ENCODE measurements at places on chromosomes 1 and 21. TPM values are rescaled to one million over a fixed set of nuclear protein-coding genes. Genes with fewer than 3 reads are reported as not detected.

Gene PGLYRP3
- total RNA-seq: not detected

DNA sequence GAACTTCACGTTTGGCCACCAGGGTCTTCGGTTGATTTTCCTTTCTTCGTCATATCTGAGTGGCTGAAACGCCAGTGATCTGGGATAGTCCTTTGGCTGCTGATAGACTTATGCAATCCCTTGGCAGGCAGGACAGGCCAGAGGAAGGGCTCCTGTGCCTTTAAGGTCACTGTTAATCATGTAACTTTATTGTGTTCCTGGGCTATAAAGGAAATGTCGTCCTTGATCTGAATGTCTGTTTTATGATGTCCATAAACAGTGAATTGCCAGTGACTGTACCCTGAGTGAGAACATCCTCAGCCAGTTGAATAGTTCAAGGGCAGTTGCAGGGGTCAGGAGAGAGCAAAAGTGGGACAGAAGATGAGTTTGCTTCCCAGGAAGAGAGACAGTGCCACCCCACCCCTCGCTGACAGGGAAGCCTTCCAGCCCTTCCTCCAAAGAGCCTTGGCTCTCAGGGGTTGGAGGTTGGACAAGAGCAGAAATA lies 68.0 kb downstream of the PDE9A start:
- DNase-seq: no peak

GRCh38 chr1:229456016-229456415 lies 22.1 kb upstream of the ACTA1 start:
- DNase-seq: no peak

Gene TCEA3
- 3.7 TPM for total RNA-seq

Gene NBPF10
- total RNA-seq: 1.7 TPM

Gene SYPL2
- total RNA-seq: 1.3 TPM

DNA sequence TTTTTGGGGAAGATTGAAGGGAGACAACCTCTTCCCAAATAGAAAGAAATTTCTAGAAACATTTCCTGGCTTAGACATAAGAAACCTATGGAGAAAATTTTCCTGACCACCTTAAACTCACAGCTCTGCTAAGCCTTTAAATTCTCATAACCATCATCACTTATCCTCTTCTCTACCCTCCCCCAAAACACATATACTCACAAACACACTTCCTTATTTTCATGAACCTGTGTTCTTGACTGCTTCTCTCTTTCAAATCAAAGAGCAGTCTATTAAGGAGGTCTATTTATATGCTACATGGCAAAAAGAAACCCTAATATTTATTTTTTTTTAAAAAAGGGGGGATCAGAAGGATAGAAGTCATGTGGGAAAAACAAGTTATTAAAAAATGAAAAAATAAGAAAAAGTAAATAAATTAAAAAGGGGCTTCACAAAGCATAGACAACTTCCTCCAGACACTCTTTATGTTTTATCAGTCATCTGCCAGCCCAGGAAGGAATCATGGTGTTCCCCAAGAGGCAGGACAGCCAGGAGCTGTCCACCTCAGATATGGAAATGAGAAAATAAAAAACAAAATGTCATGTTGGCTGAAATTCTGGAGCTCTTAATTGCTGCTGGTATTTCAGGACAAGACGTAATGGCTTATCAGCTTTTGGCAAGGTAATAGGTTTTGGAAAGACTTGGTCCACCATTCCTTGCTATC lies 12.8 kb upstream of the RGS2 start:
- no peak for DNase-seq

Gene SMIM11
- total RNA-seq: 18.9 TPM

- no peak for DNase-seq
These were observed 95.6 kb upstream of the BCAR3 start for GRCh38 chr1:93777255-93777654.

DNA sequence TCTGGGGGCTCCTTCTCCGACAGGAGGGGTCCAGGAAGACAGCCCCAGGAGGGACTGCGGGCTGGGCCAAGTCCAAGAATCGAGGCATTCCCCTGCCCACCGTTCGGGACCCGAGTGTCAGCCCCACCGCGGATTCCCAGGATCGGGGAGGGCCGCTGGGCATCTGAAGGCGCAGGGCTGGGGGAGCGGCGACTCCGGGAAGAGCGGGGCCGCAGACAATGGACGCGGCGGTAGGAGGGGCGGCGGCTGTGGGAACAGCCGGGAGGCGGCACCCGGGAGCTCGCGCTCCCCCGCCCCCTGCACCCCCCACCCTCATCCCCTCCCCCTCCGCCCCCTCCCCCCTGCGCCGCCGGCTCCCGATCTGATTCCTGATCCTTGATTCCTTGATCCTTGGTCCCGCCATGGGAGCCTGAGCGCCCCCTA lies at the start of gene VANGL2:
TSS of gene VANGL2 (plus strand) at position 342 of the 423 bp plus-strand sequence. CDS start 15,274 bp downstream, outside the sequence.
- no peak for DNase-seq

Measured in HCT116 (cell line).